Small intestine (tissue), 16 donors: ENCODE measurements at places on chromosomes 5 and 9.

DNA sequence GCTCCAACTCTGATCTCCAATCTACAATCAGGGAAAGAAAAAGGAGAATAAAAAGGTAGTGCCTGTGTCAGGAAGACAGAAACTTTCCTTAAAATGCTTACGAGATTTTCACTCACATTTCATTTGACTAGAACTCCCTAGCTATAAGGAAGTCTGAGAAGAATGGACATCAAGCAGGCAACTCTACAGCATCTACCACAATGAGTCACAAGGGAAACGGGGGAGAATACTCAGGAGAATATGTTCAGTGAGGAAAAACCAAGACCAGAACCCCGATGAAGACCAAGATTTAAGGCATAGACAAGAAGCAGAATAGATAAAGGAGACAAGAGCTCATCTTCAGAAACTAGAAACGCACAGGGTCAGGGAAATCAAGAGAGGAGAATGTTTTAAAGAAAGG, 9.0 kb upstream of the SETD9 start:
- DNase-seq: no peak

- peak; percentile 51 for DNase-seq
Measured at GRCh38 chr9:91994422-91994821, 44.4 kb upstream of the ROR2 start.

GRCh38 chr5:64585646-64586045, 79.8 kb downstream of the RGS7BP start:
- DNase-seq: no peak

DNA sequence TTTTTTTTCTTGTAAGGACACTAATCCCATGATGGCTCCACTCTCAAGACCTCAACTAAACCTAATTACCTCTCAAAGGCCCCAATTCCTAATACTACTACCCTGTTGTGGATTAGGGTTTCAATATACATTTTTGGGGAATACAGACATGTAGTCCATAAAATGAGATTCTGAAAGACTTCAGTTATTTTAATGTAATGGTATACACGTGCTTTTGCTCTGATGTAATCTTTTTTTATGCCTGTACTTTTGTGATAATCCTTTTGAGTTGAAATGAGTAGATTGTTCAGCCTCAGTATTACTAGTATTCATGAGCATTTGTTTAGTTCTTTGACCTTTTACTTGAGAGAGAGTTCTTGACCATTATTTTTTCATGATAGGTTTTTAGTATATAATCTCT, 9.5 kb downstream of the CEP78 start:
- no peak for DNase-seq

- DNase-seq: no peak
Measured at GRCh38 chr9:119443179-119443578, 73.9 kb upstream of the BRINP1 start.

GRCh38 chr9:86557063-86557766, 203.0 kb upstream of the TUT7 start:
- DNase-seq: no peak

- no peak for DNase-seq
Measured at GRCh38 chr9:118529210-118529609, 825.0 kb downstream of the TLR4 start.

- DNase-seq: no peak
Measured at GRCh38 chr5:73030995-73031394, 75.2 kb downstream of the FCHO2 start.

DNA sequence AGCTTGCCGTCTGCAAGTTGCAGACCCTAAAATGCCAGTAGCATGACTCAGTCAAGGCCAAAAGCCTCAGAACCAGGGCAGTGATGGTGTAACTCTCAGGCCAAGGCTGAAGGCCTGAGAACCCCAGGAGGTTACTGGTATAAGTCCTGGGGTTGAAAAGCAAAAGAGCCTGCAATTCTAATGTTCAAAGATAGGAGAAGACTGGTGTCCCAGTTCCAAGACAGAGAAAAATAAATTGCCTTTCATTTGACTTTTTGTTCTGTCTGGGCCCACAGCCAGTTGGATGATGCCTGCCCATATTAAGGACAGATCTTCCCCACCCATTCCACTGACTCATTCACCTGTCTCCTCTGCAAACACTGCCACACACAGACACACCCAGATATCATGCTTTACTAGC, 673.2 kb downstream of the CDH18 start:
- no peak for DNase-seq

DNA sequence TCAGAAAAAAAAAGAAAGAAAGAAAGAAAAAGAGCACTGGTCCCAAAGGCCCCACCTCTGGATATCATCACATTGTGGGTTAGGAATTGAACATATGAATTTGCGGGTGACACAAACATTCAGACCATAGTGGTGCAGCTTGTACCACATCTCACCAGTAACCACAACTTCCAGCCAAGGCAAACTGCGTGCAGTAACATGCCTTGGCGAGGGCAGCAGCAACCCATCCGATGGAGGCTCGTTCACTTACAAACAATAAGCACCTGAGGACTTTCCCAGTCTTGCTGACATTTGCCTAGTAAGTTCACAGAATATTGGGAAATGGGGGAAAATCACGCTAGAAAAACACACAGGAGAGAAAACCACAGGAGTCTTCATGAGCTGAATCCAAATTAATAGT, 508.1 kb downstream of the ZNF608 start:
- no peak for DNase-seq

GRCh38 chr9:27925815-27926214, 352.5 kb upstream of the C9orf72 start:
- DNase-seq: no peak

- DNase-seq: no peak
Measured at GRCh38 chr5:2735996-2736395, 15.5 kb downstream of the IRX2 start.

GRCh38 chr9:37329576-37329975, 92.9 kb upstream of the GRHPR start:
- peak; percentile 43 for DNase-seq

- no peak for DNase-seq
Measured at GRCh38 chr5:78889369-78890140, 95.6 kb downstream of the ARSB start.

GRCh38 chr5:154300207-154300883, 109.8 kb downstream of the GALNT10 start:
- DNase-seq: no peak

GRCh38 chr9:128310461-128310860, 11.8 kb downstream of the TRUB2 start:
- DNase-seq: no peak

GRCh38 chr5:121288781-121289180, 562.9 kb upstream of the FTMT start:
- DNase-seq: no peak

- DNase-seq: peak; percentile 30
Measured at GRCh38 chr5:138054847-138055558, 22.1 kb upstream of the FAM13B start.

- DNase-seq: no peak
Measured at GRCh38 chr5:95939465-95939864, 22.2 kb downstream of the ELL2 start.
